ENCODE measurements at places on chromosomes 16 and 17.
A peak's percentile ranks its signal among the peaks of the same experiment; 100 is the strongest.

GRCh38 chr17:42744283-42744805 lies 496 bp downstream of the EZH1 start:
- DNase-seq: peak; percentile 72

GRCh38 chr17:17071531-17072360 lies 29.5 kb downstream of the MPRIP start:
- no peak for DNase-seq

- DNase-seq: no peak
Observed at GRCh38 chr17:3316836-3317235, 18.7 kb upstream of the OR3A1 start.

DNA sequence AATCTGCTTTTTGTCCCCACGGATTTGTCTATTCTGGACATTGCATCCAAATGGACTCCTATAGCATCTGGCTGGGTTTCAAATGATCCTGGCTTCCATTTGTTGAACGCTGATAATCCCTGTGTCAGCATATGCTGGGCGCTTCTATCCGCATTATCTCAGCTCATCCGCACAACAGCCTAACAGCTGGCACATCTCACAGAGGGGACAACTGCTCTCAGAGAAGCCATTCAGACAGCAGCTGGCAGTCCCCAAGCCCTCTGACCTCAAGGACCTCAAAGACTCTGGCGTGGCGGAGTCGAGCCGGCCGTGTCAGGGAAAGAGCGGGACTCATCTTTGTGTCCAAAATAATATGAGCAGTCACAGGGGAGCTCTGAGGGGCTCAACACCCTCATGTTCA lies 82.3 kb downstream of the NT5M start:
- DNase-seq: no peak

DNA sequence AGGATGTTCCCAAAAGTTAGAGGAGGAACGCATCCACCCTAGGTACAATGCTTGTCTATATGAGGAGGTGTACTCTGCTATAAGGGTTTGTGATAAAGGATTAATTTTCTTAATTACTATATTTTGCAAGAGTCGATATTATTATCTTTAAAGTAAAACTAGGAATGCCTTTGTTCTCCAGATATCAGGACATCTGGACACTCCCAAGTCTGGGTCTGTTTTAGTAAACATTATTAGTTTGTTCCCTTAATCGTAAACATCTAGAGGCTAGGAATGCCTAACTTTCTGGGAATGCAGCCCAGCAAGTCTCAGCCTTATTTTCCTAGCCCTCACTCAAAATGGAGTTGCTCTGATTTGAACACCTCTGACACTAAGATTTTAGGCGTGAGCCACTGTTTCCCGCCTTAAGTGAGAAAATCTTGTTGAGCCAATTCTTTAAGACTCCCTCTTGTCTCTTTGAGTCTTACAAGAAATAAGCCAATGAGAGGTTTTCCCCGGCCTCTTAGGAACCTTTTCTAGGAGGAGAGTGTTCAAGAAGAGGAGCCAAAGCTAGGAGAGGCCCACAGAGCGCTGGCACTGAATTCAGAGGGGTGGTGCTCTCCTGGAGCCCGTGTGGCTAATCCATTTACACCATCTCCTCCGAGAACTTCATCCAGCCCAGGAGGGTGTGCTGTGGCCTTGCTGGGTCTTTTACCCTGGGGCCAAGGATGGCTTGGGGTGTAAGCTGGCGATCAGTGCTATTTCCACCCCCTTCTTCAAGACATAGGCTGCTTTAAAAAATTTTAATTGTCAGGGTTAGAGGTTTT lies 40.9 kb downstream of the SMARCE1 start:
- no peak for DNase-seq

DNA sequence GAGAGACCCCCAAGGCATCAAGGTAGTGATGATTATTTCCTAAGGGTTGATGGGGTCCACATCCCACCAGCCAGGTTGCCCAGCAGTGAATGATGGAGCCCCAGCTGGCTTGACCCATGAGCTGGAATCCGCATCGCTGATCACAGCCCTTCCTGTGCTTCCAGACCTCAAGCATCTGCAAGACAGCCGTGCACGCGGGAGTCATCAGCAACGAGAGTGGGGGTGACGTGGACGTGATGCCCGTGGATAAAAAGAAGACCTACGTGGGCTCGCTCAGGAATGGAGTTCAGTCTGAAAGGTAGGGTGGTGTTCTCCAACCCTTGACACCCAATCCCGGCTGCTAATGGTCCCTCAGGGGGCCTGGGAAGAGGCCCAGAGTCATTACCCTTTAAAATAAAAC lies 69.3 kb downstream of the CRISPLD2 start:
- DNase-seq: no peak

DNA sequence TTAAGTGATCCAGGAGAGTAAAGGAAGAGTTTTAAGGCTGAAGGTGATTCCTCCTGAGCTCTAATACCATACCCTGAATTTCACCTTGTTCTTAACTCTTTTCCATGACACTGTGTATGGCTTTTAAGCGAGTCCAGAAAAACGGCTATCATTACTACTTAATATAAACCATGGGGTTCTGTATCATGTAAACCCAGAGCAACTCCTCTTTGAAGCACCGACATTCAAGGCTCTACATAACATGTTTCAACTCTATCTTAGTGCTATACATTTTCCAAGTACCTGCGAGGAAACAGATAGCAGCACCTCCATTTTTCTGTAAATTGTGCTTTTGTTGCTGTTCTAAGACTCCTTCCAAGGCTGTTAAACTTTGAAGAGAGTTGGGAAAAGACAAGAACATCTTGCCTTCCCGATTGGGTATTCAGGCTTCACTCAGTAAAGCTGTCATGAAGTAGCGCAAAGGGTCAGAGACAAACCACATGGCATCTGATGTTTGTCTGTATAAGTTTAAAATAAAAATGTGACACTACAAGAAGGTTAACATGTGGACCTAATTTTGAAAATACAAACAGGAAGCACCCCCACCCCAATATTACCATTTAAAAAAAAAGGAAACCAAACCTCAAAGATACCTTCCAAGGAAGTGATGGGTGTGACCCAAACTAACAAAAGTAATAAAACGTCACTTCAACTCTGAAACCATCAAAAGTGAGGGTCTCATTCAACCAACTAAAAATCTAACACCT lies 3.9 kb downstream of the STAT5B start:
- DNase-seq: no peak

Measured in activated CD8-positive, alpha-beta memory T cell treated with anti-CD3 and anti-CD28 coated beads, Interleukin-2, amount 50 U/mL, for 4 hours (primary cell).